Thyroid gland (tissue), 4 donors: ENCODE measurements at places on chromosomes 7 and 10. TPM values are rescaled to one million over a fixed set of nuclear protein-coding genes. Genes with fewer than 3 reads are reported as not detected.

GRCh38 chr10:5895365-5895764 is 5.3 kb downstream of the FBH1 start:
- peaks cover 8% of the 10 kb centered on the region for H3K4me1 ChIP-seq
- peaks cover 9% of the 10 kb centered on the region for H3K36me3 ChIP-seq
- H3K27ac ChIP-seq, result no peak overlapping the region
- no peak overlapping the region for H3K4me3 ChIP-seq
- DNase-seq, result no peak
- no peaks in the 10 kb centered on the region for H3K27me3 ChIP-seq

DNA sequence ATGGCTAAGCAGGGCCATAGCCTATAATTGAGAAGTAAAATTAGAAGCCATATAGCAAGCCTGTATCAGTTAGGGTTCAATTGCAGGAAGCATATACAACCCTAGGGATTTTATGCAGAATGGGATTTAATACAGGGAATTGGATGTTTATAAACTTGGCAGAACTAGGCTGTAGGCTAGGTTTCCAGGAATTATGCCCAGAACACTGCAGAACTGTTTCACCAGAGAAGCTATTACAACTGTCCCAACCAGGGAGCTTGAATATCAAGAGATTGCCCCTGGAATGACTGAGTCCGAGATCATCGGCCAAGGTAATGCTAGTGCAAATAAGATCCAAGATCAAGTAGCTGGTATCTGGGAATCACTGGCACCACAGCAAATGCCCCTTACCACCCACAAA is 64.0 kb downstream of the PRR15 start:
- H3K4me1 ChIP-seq, result no peaks in the 10 kb centered on the region
- no peak for DNase-seq
- no peak overlapping the region for H3K27ac ChIP-seq
- no peaks in the 10 kb centered on the region for H3K27me3 ChIP-seq
- no peaks in the 10 kb centered on the region for H3K36me3 ChIP-seq

GRCh38 chr10:102425444-102425843 is 4.8 kb downstream of the FBXL15 start:
- no peaks in the 10 kb centered on the region for H3K36me3 ChIP-seq
- H3K27me3 ChIP-seq, result no peaks in the 10 kb centered on the region
- H3K27ac ChIP-seq, result no peak overlapping the region
- no peak for DNase-seq
- H3K4me3 ChIP-seq, result no peak overlapping the region

DNA sequence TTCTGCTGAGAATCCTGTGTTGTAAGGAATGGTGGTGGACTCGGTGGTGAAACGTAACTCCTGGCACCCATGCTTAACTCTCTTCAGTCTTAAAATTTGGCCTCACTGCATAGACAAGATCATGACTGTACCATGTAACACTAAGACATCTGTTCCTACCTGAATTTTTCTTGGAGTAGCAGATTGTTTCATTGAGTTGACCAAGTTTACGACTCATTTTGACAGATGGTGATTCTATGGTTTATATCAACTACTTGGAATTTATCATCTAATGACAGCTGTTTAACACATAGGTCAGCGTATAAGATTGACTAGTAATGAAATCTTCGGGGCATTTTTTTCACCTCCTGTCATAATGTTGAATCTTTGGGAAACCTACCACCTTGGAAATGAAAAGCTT is 184.2 kb downstream of the CELF2 start:
- H3K27ac ChIP-seq, result no peak overlapping the region
- H3K4me1 ChIP-seq, result no peaks in the 10 kb centered on the region
- no peaks in the 10 kb centered on the region for H3K36me3 ChIP-seq
- no peaks in the 10 kb centered on the region for H3K27me3 ChIP-seq

DNA sequence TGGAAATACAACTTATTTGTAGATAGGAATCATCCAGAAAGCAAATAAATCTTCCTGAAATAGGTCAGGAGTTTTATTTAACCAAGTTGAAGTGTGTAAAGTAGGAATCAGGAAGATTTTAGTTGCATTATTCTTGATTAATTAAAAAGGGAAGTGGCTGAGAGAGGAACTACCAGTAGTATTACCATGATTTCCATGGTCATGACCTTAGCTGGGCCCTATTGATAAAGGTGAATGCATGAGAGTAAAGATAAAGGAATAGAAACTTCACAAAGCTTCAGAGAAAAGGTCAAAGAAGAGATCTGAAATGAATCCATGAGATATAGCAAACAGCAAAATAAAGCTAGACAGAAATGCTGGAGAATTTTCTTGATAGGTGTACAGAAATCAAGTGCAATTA is 46.2 kb upstream of the DLX6 start:
- no peak for DNase-seq
- no peaks in the 10 kb centered on the region for H3K4me1 ChIP-seq
- H3K27ac ChIP-seq, result no peak overlapping the region
- no peak overlapping the region for H3K4me3 ChIP-seq
- H3K27me3 ChIP-seq, result no peaks in the 10 kb centered on the region
- no peaks in the 10 kb centered on the region for H3K36me3 ChIP-seq

GRCh38 chr10:34773636-34774630 is 41.2 kb downstream of the PARD3 start:
- no peaks in the 10 kb centered on the region for H3K36me3 ChIP-seq
- no peak for DNase-seq
- no peak overlapping the region for H3K27ac ChIP-seq
- H3K27me3 ChIP-seq, result no peaks in the 10 kb centered on the region

DNA sequence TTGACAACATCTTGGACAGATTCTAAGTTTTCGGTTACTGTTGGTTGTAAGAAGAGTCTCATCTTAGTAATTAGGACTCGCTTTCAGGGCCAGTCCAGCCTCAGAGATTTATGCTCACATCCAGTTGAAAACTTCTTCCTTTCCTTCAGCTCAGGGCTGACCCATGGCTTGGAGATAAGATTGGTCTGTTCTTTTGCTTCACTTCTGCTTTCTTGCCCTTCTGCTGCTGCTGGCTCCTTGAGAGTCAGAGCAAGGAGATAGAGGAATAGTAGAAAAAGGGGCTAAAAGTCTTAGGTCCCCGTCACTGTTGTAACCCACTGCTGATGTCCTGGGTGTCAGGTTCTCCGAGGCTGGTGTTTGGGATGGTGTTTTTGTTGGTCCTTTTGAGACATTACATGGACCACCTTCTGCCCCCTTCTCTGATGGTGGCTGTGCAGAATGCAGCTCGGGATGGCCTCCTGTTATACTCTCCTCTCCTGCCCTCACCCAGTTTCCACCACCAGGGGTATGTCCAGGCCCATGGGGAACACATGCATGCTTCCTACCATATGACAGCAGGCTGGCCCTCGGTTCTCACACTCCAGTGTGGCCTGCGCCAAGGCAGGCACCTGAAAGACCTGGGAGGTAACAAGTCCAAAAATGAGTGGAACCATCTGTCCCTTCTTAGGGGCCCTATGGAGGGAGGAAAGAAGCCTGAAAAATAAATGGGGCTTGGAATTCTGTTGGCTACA is 67.8 kb upstream of the PCBD1 start:
- no peak for DNase-seq
- no peaks in the 10 kb centered on the region for H3K27me3 ChIP-seq
- no peaks in the 10 kb centered on the region for H3K36me3 ChIP-seq
- no peaks in the 10 kb centered on the region for H3K4me1 ChIP-seq

- no peak overlapping the region for H3K4me3 ChIP-seq
- H3K36me3 ChIP-seq, result no peaks in the 10 kb centered on the region
- H3K4me1 ChIP-seq, result peaks cover 17% of the 10 kb centered on the region
- H3K27me3 ChIP-seq, result no peaks in the 10 kb centered on the region
- peak overlapping the region; percentile 63 for H3K27ac ChIP-seq
Observed at GRCh38 chr7:151385626-151386300, 24.1 kb downstream of the WDR86 start.

DNA sequence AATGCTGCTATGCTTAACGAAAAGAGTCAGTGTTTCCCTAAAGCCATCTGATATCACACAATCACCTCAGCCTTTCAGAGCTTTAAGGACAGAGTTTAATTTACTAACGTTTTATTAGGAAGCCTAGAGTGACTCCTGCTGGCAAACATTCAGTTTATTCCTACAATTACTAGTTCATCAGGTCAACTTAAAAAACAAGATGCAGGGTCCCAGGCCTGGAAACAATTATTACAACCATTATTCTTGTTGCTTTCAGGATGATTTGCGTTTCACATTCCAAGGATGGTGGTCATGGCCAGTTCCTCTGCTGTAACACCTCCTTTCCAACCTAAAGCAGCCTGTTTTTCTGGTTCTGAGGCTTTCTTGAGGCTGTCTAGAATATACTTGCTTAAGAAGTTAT is 1.5 kb upstream of the FAM53B start:
- peak overlapping the region; percentile 16 for H3K27ac ChIP-seq
- H3K27me3 ChIP-seq, result no peaks in the 10 kb centered on the region
- no peaks in the 10 kb centered on the region for H3K36me3 ChIP-seq
- DNase-seq, result no peak
- H3K4me1 ChIP-seq, result peaks cover 32% of the 10 kb centered on the region

- H3K4me1 ChIP-seq, result no peaks in the 10 kb centered on the region
- no peak overlapping the region for H3K27ac ChIP-seq
- H3K27me3 ChIP-seq, result no peaks in the 10 kb centered on the region
- no peaks in the 10 kb centered on the region for H3K36me3 ChIP-seq
- DNase-seq, result no peak
Observed at GRCh38 chr7:79828866-79829265, 305.8 kb upstream of the GNAI1 start.

Gene ANKRD30A
- total RNA-seq, result not detected

Gene NXPH1
- not detected for total RNA-seq

Gene KCP
- 0.93 TPM for total RNA-seq
